ENCODE measurements at places on chromosomes 1 and 21.

GRCh38 chr1:89994231-89994804, 592 bp upstream of the ZNF326 start:
- DNase-seq, result no peak

- no peak for DNase-seq
Measured at GRCh38 chr1:207822124-207822601, 70.3 kb downstream of the CD46 start.

GRCh38 chr1:48069662-48070395, 72.6 kb upstream of the TRABD2B start:
- no peak for DNase-seq

GRCh38 chr1:241140670-241141069, 216.3 kb downstream of the RGS7 start:
- no peak for DNase-seq

DNA sequence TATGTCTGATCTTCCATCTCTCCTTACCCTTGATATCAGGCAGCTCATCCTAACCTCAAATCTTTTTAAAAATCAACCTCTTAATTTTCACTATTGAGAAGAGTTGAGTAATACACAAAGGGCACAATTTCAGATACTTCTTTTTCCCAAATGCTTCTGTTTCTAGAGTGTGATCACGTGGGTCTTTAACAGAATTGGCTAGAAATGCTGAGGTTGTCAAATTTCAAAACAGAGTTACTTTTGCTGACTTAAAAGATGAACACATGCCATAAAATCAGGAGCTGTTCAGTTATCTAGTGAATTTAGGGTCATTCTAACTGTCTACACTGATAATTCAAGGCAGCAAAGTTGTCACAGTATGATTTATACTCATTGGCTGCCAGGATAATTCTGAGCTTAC, 63.6 kb upstream of the NGF start:
- no peak for DNase-seq

DNA sequence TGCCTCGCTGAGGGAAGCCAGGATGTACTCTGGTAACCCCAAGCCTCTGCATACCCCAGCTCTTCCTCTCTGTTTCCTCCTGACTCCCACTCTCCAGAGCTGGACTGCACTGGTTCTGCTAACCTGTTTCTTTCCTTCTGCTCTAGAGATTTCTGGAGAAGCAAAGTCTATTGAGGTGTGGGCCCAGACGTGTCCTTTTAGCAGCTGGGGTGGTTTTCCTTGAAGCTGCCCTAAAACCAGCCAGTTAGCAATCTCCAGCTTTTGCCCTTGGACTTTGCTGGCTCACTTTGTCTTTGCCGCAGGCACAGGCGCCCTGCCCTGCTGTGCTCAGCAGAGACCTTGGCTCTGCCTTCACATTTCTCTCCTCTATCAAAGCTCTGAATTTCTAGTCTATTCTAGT, 171.8 kb upstream of the IVNS1ABP start:
- no peak for DNase-seq

- DNase-seq, result no peak
Measured at GRCh38 chr1:26747048-26747447, 40.7 kb upstream of the PIGV start.

GRCh38 chr1:39091845-39092645, 65.9 kb downstream of the NDUFS5 start:
- DNase-seq, result no peak

DNA sequence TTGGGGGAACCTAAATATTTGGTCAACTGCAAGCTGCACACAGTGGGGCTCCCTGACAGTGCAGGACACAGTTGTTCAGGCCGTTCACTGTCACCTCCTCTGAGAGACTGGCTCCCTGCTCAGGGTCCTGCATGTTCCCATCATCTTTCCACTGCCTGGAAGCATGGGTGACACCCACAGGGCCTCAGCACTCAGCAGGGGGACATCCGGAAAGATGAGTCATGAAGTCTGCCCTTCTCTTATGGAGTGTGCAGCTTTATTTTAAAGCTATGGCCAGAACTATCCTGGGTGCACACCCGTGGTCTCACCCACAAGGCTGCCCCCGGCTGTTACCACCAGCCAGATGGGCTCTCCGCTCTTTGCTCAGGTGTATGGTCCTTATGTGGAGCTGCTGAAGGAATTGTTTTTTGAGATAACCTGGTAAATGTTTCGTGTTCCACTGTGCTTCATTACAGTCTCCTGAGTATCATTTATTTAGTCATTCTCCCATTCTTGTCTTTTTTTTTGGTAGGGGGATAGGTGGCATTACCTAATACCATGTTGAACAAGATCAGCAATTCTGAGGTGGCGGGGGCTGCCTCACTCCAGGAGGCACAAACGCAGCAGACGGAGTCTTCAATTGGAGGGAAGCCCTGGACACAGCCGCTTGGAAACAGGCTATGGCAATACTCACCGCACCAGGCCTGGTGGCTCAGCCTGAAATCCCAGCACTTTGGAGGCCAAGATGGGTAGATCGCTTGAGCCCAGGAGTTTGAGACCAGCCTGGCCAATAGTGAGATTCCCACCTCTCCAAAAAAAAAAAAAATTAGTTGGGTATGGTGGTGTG, 14.3 kb downstream of the TRIM11 start:
- DNase-seq, result no peak

- DNase-seq, result no peak
Measured at GRCh38 chr1:201778279-201779065, 50.5 kb upstream of the IPO9 start.

- DNase-seq, result no peak
Measured at GRCh38 chr1:192445839-192446489, 129.2 kb downstream of the RGS21 start.

GRCh38 chr1:165899461-165899941, 72.1 kb downstream of the UCK2 start:
- DNase-seq, result no peak

DNA sequence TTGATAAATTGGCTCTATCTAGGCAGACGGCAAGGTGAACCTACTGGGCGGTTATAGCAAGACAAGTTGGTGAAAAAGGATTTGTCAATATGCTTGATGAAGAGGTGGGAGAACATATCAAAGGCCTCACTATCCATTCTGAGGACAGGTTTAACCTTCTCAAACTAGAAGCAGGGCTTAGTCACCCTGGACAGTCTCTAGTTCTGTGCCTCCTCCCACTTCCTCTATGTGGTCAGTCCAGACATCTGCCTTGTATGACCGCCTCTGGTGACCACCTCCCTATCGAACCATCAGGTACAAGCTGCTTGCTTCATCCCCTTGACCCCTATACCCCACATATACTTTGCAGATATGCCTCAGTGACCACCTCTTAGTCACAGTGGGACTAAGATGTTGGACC, 2.3 kb upstream of the SCYL3 start:
- no peak for DNase-seq

DNA sequence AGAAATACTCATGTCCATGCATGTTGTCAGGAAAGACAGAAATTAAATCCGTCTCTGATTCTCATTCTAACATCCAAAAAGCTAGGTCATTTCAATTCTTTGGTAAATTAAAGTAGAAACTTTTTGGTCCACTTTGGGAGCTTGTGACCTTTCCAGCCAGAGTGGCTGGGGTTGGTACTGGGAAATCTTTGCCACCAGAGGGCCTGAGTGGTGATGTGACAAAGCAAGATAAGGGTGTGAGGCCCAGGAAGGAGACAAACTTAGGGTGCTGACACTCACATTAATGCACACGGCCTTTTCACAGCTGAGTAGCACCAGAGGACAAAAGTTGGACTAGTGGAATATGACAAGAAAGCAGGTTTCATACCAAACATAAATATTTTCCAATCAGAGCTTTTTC, 144.3 kb downstream of the DNM3 start:
- no peak for DNase-seq

- no peak for DNase-seq
Measured at GRCh38 chr1:24481101-24481500, 21.5 kb upstream of the RCAN3 start.
